ENCODE measurements at places on chromosomes 6 and 20.

DNA sequence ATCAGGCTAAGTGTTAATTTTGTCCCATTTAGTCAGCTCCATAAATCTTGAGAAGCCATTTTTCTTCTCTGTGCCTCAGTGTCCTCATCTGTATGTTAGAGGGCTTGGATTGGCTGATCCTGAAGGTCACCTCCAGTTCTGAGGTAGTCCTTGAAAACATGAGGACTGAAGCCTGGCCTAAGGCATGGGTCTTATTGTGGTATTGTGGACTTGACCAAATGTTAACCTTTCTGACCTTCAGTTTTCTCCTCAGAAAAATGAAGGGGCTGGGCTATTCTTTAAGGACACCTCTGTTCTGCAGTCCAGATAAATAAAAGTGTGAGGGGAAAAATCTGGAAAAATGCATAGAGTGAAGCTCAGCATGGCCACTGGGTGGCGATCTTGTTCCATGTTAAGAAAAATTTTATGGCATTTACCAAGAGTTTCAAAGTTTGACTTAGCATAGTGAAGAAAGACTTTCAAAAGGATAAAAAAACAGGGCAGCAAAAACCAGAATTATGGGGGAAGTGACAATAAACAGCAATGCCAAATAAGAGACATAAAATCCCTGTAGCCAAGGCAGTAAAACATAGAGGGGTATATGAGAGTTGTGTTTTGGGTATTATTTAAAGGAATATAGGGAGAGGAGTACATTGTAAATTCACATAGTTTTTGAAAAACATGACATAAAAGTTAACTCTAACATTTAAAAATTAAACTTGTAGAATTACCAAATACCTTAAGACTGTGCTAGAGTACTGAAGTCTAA is 13.2 kb upstream of the TFB1M start:
- peak; percentile 31 for DNase-seq

- DNase-seq, result no peak
These were observed 6.2 kb downstream of the LRRC1 start for GRCh38 chr6:53801022-53801421.

DNA sequence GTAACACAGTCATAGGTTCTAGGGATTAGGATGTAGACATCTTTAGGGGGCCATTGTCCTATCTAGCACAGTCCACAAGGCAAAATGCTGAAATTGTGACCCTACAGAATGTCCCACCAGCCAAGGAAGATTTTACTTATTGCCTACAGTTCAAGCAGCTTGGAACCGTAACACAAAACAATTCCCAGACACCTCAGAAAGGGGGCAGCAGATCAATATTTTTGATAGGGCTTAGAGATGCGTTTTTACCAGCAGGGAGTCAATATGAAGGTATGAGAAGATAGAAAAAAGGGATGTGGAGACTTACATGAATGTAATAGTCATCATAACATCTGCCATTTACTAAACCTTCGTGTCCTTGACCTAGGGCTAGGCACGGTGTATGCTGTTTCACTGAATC is 81.0 kb downstream of the TMEM170B start:
- DNase-seq, result no peak

DNA sequence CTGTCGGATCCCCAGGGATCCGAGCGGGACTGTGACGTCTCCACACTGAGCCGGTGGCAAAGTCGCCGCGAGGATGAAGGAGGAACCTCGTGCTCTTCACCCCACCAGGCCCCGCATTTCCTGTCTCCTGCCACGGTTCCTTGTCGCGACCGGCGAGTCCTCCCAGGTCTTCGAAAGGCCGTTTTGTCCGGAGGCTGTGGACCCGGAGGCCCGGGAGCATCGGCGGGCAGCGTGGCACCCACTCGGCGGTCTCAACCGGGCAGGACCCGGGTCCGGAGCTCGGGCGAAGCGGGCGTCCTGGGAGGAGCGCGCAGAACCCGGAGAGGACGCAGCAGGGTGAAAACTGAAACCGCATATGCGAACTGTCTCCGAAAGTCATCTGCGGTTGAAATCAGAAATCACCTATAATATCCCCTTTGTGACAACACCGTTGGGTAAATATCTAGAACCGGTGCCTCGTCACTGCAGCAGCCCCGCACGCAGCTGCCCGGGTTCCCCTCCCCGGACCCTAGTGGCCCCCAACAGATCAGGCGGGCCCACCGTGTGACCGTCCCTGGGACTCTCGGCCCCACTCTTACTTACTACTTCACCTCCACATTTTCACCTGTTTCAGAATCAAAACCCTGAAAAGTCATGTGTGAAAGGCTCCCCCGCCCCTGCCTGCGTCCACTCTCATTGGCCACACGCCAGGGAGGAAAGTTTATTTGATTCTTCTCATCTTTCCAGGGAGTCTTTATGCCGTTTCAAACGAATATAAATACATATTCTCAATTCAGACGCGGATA is 3.1 kb upstream of the ULBP2 start:
- peak; percentile 44 for DNase-seq

DNA sequence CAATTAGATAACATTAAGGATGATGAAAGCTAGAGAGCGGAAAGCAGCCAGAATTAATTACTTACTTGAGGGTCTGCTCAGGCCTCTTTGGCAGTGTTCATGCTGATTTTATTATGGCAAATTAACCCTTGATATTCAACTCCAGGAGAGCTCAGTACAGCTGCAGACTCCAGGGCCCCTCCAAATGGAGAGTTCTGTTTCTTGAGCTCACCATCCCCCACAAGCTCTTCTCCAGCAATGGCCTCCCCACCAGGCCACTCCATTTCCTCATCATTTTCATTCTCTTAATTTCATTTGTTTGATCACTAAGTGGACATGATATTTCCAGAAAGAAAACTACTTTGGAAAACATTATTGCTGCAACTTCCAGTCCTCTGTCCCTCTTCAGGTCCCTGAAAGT is 513.3 kb upstream of the NOX3 start:
- DNase-seq, result no peak

GRCh38 chr6:109486068-109486467 is 3.0 kb upstream of the ZBTB24 start:
- no peak for DNase-seq

DNA sequence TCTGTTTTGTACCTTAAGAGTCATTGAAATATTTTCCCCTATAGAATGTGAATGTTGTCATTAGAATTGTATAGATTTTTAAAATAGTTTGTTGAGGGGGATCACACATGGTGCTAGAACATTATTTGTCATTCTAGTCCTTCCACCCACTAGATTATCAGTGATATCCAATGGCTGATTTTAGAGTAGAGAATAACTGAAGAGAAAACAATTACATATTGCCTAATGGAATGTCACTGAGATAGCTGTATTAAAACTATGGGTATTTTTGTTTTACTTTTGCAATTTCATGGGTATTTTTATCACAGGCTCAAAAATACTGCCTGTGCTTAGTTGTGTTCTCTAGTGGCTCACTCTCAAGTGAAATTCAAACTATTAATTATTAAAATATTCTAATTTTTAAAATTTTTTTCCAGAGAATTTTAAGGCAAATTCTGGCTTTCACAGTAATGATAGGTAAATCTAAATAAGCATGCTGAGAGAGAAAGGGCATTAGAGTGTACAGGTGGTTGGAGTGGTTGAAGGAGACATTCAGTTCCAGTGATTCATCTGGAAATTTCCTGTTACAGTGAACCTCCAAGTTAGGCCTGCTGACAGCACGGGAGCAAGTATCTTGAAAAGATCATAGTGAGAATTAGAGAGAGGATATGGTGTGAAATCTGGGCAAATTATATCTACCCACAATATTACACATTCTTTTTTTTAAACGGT is 399.6 kb downstream of the NKAIN2 start:
- DNase-seq, result no peak

- DNase-seq, result no peak
These were observed 127.5 kb downstream of the EYA4 start for GRCh38 chr6:133368664-133369063.

GRCh38 chr20:42530855-42531448 is 658.8 kb downstream of the PTPRT start:
- no peak for DNase-seq

- DNase-seq, result no peak
These were observed 49.0 kb downstream of the PPARD start for GRCh38 chr6:35391240-35391968.

DNA sequence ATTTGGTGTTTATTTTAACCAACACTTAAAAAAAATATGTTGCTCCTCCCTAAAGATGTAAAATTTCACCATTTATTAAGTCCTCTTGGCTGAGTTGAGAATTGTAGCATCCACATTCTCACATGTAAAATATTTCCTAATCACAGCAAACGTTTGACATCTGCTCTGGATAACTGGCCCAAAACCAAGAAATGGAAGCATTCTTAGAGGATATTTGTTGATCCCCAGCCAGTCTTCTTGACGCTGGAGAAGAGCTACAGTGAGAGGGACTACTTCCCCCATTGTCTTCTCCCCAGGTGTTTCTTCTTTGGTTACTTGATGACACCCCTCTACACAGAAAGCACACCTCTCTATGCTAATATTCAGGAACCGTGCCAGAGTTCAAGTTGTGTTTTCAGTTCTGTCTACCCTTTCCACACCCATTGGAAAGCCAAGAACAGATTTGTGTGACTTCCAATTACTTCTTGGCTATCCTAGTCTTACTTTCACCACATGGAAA is 454.5 kb upstream of the JAG1 start:
- DNase-seq, result no peak

DNA sequence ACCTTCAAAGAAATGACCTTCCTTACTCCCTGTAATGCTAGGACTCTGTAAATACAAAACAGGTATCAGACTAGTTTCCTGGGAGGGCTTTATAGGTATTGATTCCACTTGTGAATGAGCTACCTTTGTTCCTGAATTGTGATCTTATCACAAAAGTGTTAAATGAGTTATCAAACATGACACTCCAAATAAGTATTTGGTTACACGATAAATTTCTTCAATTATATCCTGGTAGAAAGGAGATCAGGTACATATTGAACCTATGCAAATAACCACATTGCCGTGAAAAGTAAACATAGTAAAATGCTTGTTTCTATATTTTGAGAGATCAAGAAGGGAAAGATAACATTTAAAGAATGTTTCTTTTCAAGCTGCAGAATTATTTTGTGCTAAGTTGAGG is 285.3 kb downstream of the HIVEP2 start:
- no peak for DNase-seq

GRCh38 chr6:5728351-5729079 is 278.2 kb downstream of the NRN1 start:
- no peak for DNase-seq

DNA sequence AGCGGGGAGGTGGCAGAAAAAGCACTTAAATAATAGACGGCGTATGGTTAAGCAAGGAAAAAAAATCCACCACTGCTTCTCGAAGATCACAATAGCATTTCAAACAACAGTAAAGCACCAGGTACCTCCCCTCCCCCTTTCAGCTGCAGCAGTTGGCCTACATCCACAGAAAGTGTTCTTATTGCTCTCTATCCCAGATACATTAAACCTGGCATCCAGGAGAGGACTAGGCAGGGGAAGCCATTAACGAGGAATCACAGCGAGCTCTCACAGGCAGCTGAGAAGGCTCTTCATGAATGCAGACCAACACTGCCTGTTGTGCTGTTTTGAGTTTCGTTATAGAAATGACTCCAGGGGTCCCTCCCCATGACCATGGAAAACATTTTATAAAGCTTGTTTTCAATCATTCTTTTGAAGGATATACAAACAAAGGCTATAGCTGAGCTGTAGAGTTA is 11.8 kb downstream of the FYN start:
- DNase-seq, result no peak
